Mucosa of gallbladder (tissue), 1 donor: ENCODE measurements at places on chromosomes 5 and 9. TPM values are rescaled to one million over a fixed set of nuclear protein-coding genes. Genes with fewer than 3 reads are reported as not detected.

The OR1B1 gene
- not detected for total RNA-seq

The TAS2R1 gene
- total RNA-seq: not detected

GRCh38 chr9:113953531-113953930 lies 77.4 kb downstream of the ZNF618 start:
- DNase-seq: no peak

DNA sequence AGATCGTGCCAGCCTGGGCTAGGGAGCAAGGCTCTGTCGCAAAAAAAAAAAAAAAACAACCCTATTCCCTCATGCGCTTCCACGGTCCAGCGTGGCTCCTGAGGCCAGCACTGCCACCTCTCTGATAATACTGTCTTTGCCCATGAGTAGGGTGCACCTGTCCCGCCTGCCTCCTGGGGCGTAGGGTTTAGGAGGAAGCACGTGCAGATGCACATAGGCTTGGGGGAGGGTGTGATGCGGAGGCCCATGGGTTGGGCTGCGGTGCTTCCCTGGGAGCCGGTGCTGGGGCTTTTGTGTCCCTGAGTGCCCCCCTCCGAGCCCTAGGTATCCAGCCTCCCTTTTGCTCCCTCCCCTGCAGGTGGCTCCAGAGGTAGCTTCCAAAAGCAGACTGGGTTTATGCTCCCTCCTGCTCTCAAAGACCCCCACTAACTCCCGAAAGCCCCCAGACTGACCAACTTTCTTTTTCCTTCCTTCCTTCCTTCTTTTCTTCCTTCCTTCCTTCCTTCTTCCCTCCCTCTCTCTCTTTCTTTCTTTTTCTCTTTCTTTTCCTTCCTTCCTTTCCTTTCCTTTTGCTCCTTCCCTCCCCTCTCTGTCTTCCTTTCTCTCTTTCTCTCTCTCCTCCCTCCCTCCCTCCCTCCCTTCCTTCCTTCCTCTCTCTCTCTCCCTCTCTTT lies 12.8 kb downstream of the FGFR4 start:
- DNase-seq: no peak

The SYK gene
- 42.9 TPM for total RNA-seq

The MTRR gene
- total RNA-seq: 42.9 TPM
